ENCODE measurements at places on chromosomes 5 and 9.

DNA sequence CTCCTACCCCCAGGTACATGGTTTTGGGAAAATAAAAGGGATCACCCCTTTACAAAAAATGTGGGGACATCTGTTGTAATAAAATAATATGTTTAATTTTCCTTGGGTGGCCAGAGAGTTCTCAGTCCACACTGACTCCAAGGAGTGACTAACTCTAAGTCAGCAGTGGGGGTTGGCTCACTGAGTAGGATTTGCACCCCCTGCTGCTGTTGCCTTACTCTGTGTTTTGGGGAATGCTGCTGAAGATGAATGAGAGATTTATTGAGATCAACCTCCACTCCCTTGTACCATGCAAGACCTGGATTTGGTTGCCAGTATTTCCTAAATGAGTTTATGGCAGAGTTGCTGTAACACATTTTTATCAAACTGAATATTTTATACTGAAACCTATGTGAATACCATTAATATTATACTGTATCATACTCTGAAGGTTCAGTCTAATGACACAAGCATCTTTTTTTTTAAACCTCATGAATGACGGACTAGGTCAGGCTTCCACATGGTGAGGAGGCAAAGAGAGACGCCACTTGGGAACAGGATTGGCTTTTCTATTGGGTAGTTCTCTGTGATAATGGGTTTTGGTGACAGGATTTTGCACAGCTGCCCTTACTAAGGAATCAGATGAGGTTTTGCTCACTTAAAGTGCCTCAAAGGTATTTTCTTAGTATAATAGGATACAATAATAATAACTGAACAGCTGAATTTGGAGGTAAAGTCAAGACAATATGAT is 121.3 kb upstream of the OSMR start:
- DNase-seq: no peak

DNA sequence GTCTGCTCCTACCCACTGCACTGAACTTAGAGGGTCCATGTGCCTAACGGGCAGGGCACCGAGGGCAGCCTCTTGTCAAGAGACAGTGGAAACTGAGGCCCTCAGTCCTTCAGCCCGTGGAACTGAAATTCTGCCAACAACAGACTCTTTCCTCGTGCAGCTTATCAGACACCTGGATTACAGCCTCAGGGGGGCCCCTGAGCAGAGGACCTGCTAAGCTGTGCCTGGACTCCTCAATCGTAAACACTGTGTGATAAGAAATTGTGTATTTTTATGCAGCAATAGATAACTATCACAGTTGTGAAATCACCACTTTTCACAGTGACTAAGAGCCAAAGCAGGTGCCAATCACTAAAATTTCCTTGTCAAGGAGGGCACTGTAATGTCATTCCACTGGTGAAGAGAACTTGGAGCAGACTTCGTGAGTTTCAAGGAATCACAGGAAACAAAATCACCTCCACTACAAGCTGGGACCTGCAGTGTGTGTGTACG is 33.4 kb upstream of the CTSV start:
- DNase-seq: no peak

DNA sequence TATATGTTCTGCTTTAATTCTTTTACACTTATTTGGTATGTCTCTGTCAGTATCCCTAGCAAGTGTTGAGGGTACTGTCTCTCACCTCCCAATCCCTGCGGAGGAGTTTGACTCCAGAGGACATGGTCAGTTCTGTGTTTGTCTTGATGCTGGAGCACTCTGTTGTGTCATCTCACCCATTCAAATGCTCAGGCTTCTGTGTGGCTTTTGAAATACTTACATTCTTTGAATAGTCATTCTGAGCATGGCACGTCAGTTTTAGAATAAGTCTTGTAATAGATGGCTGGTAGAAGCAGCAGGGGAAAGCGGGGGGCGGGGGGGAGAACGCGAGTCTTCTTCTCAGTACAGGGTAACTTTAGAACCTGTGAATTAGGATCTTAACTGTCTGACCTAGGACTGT is 12.3 kb downstream of the MAST4 start:
- DNase-seq: no peak

GRCh38 chr5:139743001-139743771 is 52.4 kb upstream of the PSD2 start:
- DNase-seq: no peak

- peak; percentile 87 for DNase-seq
Observed at GRCh38 chr5:1827886-1828397, 26.7 kb downstream of the NDUFS6 start.

DNA sequence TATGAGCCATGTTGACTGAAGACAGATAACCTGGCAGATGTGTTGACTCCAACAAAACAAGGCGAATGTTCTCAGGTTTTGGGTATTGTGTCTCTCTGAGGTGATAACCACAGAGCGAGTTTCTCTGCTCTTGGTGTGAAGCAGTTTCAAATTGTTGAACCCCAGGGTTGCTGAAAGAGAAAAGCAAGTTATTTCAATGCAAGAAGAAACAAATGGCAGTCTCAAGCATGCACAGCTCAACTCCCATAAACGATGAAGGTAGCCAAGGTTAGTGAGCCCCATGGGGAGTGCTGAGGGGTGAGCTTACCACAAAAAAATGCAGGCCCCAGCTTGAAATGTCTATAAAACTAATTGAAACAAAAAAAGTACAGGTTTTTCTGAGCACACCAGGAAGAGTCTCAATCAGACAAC is 220.8 kb upstream of the DAPK1 start:
- DNase-seq: no peak

GRCh38 chr9:93111371-93112115 is 15.5 kb downstream of the CARD19 start:
- DNase-seq: no peak

DNA sequence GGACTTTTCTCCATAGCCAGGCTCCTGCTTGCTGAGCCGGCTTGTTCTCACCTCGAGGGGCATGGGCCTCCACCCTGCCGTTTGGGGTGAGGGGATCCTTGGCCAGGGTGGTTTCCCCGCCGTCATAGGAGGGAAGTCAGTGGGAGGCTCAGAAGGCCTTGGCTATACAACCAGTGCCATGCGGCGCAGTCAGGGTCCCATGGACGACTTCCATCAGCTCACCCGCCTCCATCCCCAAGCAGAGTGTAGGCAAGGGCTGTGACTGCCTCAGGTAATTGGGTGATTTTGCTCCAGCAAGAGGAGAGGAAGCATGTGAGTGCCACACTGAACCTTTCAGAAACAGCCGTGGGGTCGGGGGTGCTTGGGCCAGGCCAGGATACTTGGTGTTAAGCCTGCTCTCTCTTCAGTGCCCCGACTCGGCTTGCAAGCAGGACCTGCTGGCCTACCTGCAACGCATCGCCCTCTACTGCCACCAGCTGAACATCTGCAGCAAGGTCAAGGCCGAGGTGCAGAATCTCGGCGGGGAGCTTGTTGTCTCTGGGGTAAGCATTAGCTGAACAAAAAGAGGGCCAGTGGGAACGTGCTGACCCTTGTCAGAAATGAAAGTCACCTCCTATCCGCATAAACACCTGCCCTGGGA is 57.2 kb upstream of the LRRTM2 start:
- DNase-seq: no peak

DNA sequence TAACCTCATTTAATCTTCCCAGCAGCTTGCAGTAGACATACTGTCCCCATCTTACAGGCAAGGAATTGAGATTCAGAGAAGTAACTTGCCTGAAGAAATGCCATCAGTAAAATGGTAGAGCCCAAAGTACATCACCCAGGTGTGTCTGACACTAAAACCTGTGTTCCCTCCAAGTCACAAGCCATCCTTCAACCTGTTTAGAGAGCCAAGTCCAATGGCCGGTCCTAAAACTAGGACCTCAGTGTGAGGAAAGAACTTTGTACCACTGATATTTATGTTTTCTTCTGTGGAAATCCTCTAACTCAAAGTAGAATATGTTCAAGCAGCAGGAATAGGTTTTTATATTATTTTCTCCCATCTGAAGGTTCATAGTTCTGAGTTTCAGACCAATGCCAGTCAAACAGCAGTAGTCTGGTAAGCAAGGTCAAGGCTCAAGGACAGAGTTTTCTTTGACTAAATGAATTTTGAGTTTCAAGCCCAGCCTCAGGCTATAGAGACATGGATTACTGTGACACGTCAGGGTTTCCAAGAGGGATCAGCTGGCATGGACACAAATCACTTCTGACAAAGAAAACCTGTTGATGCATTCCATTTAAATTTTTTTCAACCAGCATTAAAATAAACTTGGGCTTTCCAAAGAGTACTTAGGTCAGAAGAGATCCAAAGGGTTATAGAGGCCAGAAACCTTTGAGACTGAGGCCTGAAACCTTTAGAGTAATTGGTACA is 80.9 kb upstream of the PLPP6 start:
- no peak for DNase-seq

- no peak for DNase-seq
Observed at GRCh38 chr9:86639287-86639686, 285.1 kb upstream of the TUT7 start.

- DNase-seq: no peak
Observed at GRCh38 chr5:103428411-103428871, 134.1 kb downstream of the NUDT12 start.

DNA sequence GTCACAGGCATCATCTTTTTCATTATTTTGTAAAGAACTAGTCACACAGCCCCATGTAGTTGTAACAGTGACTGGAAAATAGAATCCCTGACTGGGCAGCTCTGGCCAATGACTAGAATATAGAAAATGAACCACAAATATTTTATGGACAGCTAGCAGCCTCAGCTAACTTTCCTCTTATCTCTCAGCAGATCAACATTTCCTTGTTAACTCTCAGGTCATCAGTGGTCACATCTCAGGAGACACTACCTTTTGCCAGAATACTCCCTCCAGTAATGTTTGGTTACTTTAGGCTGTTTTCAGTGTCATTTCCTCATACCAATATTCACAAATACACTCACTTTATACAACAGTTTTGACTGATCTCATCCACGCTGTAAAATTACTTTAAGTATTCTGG is 43.9 kb downstream of the FAM169A start:
- no peak for DNase-seq

DNA sequence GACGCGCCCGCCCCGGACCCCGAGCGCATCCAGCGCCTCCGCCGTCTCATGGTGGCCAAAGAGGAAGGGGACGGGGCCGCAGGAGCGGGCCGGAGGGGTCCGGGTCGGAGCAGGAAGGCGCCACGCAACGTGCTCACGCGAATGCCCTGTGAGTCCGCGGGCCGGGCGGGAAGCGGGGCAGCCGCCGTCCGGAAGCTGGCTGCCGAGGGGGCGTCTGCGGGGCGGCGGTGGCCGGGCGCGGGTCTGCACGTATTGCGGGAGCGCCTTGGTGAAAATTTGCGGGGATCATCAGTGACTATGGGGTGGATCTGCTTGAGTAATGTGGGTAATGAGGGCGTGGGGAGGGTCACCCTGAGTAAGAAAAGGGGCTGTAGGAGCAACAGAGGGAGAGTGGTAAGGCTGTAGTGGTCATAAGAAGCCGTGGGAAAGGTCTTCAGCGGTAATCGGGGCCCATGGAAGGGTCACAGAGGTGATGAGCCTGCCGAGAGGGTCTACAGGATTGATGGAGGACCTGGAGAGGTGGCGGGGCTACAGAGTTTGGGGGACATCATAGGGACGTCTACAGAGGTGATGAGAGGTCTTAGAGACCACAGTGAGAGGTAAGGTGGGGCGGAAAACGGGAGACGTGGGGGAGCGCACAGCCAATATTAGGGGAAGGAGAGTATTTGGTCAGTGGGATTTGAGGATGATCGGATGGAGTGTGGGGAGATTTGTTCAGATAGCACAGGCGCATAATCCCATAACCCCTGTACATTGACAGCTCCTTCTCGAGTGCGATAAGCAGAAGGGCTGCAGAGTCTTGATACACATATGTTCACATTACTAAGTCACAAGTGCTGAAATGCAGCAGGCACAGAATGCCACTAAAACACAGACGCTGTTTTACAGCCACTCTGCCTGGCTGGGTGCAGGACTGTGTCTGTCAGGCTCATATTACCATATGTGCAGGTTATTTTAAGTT is 819 bp downstream of the LSM11 start:
- peak; percentile 14 for DNase-seq

DNA sequence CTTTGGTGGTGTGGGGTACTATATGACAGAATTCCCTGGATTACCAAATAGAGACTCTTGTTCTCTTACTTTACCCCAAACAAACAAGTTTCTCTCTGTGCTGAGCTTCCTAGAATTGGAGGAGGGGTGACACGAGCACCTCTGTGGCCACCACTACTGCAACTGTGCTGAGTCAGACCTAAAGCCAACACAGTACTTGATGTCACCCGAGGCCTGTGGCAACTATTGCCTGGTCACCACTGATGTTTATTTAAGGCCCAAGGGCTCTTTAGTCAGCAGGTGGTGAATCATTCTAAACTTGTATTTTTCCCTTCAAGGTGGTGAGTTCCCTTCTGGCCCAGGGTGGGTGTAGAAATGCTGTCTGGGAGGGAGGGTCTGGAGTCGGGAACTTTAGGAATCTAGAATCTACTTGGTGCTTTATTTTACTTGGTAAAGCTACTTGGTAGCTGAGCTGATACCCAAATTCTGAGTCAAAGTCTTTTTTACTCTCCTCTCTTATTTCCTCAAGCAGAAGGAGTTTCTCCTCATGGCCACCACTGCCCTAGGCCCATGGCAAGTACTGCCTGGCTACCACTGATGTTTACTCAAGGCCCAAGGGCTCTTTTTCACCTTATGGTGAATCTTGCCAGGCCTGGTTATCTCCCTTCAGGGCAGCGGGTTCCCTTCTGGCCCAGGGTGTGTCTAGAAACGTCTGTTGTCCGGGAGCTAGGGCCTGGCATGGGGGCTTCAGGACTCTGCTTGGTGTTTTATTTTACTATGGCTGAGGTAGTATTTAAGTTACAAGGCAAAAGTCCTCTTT is 9.8 kb downstream of the LURAP1L start:
- peak; percentile 63 for DNase-seq

- no peak for DNase-seq
Observed at GRCh38 chr9:114214181-114214580, 58.8 kb downstream of the COL27A1 start.

GRCh38 chr5:149217096-149217802 is 54.4 kb upstream of the AFAP1L1 start:
- no peak for DNase-seq

DNA sequence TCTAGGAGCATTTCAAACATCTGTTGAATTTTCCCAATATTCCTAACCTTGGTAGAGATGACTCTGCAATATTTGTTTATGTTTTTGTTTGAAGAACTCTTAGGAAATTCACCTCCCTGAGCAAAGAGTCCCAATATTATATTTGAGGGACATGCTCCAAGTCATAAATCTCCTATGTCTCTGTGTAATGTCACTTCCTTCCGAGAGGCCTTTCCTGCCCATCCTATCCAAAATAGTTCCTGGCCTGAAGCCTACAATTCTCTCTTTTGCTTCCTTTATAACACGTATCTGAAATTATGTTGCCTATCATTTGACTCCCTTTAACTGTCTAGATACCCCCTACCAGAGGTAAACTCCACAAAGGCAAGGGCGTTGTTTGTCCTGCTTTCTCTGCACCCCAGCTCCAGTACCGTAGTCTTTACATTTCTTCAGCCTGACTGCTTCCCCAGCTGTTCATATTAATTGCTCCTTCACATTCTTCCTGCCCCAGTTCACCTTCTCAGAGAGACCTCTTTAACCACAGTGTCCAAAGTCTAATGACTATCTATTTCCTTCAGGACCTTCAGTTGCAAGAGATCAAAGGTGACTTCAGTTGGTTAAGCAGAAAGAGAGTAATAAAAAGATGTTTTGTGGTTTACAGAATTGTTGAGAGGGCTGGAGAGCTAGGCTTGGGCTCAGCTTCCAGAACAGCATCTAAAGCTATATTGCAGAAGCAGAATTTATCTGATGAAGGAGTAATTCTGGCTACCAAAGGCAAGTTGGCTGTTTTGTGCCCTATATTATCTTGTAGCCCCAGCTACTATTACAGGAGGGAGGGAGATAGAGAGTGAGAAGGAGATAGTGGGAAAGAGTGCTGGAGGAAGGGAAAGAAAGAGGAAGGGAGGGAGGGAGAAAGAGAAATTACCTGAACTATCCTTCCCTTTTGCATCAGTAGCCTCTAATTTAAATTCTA is 109.3 kb upstream of the TMEM161B start:
- no peak for DNase-seq
